ENCODE measurements at places on chromosomes 11 and 22.

- DNase-seq, result no peak
These were observed 22.4 kb downstream of the ENTHD1 start for GRCh38 chr22:39871008-39871798.

- no peak for DNase-seq
These were observed 305.8 kb upstream of the NCAM1 start for GRCh38 chr11:112655371-112655770.

GRCh38 chr11:38296211-38296776, 1698.3 kb upstream of the RAG2 start:
- DNase-seq, result no peak

DNA sequence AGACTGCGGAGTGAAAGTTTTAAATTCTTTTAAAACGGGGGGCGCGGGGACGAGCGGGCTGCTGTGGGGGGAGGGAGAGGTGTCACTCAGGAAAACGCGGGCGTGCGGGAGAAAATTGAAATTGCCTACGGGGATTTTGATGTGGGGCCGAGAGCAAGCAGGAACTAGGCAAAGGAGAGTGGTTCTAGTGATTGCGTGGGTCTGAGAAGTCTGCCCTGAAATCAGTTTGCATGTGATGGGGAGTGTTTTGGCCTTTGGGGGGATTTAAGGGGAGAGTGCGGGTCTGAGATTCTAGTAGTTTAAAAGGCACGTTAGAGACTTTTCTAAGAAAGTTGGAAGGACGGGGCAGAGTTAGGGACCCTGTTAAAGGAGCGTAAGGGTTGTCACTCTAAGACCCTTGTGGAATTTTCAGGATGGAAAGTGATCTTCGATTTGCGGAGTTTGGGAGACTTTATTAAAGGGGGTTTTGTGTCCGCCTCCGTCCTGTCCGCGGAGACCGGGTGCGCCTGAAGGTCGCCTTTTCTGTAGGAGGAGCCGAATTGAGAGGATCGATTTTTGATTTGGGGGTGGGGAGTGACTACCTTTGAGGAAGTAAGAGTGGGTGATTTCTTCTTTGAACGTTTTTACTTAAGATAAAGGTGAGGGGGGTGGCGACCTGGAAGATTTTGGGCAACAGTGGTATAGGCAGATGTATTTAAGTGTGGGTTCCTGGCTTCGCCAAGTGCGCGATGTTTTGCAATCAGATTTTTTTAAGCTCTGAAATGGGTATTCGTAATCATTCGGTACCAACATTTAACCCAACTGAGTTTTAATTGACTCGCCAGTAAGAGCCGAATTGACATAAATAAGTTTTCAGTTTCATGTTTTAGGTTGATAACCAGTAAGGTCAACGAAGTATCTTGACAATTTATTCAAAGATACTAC, 1.1 kb downstream of the EED start:
- no peak for DNase-seq

GRCh38 chr11:98734686-98735085, 286.1 kb upstream of the CNTN5 start:
- DNase-seq, result no peak

GRCh38 chr11:11964774-11965150, 43.7 kb downstream of the DKK3 start:
- DNase-seq, result no peak

DNA sequence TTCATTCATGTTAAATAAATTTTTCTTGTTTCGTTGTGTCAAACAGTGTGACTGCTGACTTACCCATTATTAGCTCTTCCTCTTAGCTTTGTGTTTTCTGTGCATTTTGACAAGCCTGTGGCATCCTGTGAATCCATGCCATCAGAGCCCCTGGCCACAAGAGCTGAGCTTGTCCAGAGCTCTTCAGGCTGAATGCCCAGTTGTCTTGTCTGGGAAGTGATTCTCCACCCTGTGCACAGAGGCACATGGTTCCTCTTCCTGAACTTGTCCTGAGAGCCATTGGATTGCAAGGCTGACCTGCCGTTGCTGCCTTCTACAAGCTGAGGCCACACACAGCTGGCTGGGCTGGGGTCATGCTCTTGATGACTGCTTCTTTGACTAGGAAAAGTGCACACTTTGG, 64.1 kb downstream of the PPP6R3 start:
- no peak for DNase-seq

GRCh38 chr22:23832226-23833016, 6.4 kb downstream of the DERL3 start:
- no peak for DNase-seq
